H7 (cell line): ENCODE measurements at places on chromosomes 11 and 22. TPM values are rescaled to one million over a fixed set of nuclear protein-coding genes. Genes with fewer than 3 reads are reported as not detected.

Gene VSIG2
- total RNA-seq: 0.48 and 0.90 TPM in 2 replicates

Gene TEAD1
- 58.0 and 78.1 TPM in 2 replicates for total RNA-seq

Gene TRIM22
- total RNA-seq: 2.6 and 3.0 TPM in 2 replicates

Gene SPDYC
- 2.0 and 2.3 TPM in 2 replicates for total RNA-seq

Gene CTTN
- 155 and 188 TPM in 2 replicates for total RNA-seq

Gene FLRT1
- total RNA-seq: 0.94 and 1.7 TPM in 2 replicates

Gene TBX10
- total RNA-seq: 0.07 TPM in 1 of 2 replicates, not detected in the other

Gene MMP11
- total RNA-seq: 7.8 and 12.8 TPM in 2 replicates

Gene SPI1
- 0.42 and 0.81 TPM in 2 replicates for total RNA-seq

Gene ISX
- not detected in 2 replicates for total RNA-seq

Gene OR52I2
- total RNA-seq: not detected in 2 replicates

Gene RTN4RL2
- 3.1 and 3.4 TPM in 2 replicates for total RNA-seq

Gene ZNF280A
- total RNA-seq: 0.15 and 0.31 TPM in 2 replicates

Gene PUS3
- total RNA-seq: 12.7 and 19.0 TPM in 2 replicates

Gene TMEM86A
- total RNA-seq: 0.70 and 1.5 TPM in 2 replicates

Gene HBD
- not detected in 2 replicates for total RNA-seq

Gene ZNF215
- 7.1 and 11.8 TPM in 2 replicates for total RNA-seq

Gene TSSK2
- not detected in 2 replicates for total RNA-seq

Gene MMP13
- not detected in 2 replicates for total RNA-seq

Gene C11orf97
- not detected in 2 replicates for total RNA-seq

Gene PKP3
- total RNA-seq: 2.1 and 3.6 TPM in 2 replicates

Gene ATG16L2
- total RNA-seq: 6.2 and 16.0 TPM in 2 replicates

Gene NCR3LG1
- 0.03 and 0.33 TPM in 2 replicates for total RNA-seq

Gene GRM5
- not detected in 2 replicates for total RNA-seq

Gene APOA4
- total RNA-seq: not detected in 2 replicates

Gene OR56A3
- not detected in 2 replicates for total RNA-seq

Gene CYP2D6
- total RNA-seq: 1.0 and 1.4 TPM in 2 replicates

Gene SOX6
- 0.03 and 0.26 TPM in 2 replicates for total RNA-seq

Gene DKK3
- 8.8 and 15.3 TPM in 2 replicates for total RNA-seq

Gene PIH1D2
- total RNA-seq: 0.37 and 1.0 TPM in 2 replicates

Gene KDM4D
- 3.3 and 3.7 TPM in 2 replicates for total RNA-seq

Gene OR2AT4
- not detected in 2 replicates for total RNA-seq

Gene PGA5
- total RNA-seq: 0.69 and 1.5 TPM in 2 replicates

Gene PRG3
- total RNA-seq: not detected in 2 replicates

Gene FREY1
- total RNA-seq: 0.35 and 2.3 TPM in 2 replicates

Gene OR6T1
- not detected in 2 replicates for total RNA-seq

Gene PHF21B
- 17.7 and 20.2 TPM in 2 replicates for total RNA-seq

Gene TREH
- not detected in 2 replicates for total RNA-seq

Gene CHRM1
- total RNA-seq: not detected in 2 replicates

Gene IGHMBP2
- total RNA-seq: 19.1 and 22.8 TPM in 2 replicates

Gene ARSA
- total RNA-seq: 9.5 and 11.3 TPM in 2 replicates

Gene TPBGL
- total RNA-seq: not detected in 2 replicates

Gene SYT13
- 6.1 and 9.6 TPM in 2 replicates for total RNA-seq

Gene HTR3B
- total RNA-seq: not detected in 2 replicates

Gene PTH
- not detected in 2 replicates for total RNA-seq

Gene PANX2
- total RNA-seq: 2.2 and 2.6 TPM in 2 replicates
